ENCODE measurements at places on chromosomes 2 and 18. TPM values are rescaled to one million over a fixed set of nuclear protein-coding genes. Genes with fewer than 3 reads are reported as not detected.

DNA sequence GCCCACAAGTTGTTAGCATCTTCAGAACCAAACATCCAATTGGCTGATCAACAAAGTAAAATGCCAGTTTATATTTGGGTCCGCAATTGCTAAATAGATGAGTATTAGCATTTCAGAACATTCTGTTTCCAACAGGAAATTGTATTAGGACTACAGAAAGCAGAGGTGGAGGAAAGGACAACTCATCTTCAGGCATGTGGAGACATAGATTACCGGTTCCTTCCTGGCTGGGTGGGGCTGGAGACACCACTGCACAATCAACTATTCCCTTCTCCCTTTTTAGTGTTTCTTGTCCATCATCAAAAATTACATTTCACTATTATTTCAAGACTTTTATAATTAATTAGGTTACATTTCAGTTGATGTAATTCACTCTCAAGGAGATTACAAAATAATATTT, 83.8 kb downstream of the ADAM23 start:
- no peak for DNase-seq

DNA sequence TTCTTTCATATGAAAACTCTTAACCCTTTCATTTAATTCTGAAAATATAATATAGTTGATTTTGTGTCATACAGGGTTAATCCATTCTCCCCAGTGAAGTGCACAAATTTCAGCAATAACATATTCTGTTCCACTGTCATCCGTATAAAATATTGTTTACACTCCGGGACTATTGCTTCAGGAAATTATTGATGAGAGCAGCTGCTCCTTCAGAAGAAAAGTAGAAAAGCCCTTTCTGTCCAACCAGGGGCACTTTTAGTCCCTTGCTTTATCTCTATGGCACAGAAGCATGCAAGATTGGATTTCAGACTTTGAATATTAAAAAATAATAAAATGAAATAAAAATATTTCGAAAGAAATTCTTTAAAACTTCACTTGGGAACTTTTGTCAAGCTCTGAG, 535.7 kb upstream of the SLC39A10 start:
- DNase-seq, result no peak

CYP27A1 gene
- 57.1 TPM for total RNA-seq

DNA sequence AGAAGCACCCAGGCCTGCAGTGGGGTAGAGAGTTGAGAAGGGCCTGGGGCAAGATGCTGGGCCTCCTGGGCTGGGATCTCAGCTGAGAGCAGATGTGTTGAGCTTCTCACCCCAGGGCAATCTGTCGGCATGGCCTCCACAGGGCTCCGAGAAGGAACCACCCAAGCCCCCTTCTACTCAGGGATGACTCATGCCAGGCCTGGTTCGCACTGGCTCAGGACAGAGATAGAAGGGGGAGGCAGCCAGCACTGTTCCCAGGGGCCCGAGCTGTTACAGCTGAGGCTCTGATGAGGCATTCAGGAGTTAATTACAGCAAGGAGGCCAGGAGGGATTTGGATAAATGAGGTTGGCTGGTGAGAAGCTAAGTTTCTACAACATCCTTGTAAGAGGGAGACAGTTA, 62.5 kb downstream of the CENPO start:
- DNase-seq, result no peak

DNA sequence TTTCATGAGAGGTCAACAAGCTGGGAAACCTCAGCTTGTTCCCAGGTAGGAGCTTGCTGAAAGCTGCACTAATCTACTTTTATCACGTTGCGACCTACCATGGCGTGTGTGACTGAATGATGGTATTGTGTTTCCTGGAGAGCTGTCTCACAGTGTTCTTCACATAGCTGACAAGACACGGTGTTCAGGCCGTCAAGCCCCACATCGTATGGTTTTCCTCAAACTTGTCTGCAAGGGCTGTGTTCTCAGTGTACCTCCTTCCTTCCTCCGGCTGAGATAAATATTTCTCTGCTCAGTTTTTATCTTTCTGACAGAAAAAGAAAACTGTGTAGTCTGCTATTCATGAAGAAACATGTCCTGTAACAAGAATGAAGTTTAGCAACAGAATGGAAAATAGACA, 244.8 kb downstream of the DCDC2C start:
- no peak for DNase-seq

- DNase-seq, result no peak
Observed at GRCh38 chr18:69978732-69979715, 31.4 kb upstream of the CD226 start.

GRCh38 chr2:96954011-96954846, 32.2 kb downstream of the FAM178B start:
- DNase-seq, result no peak

SERPINB3 gene
- not detected for total RNA-seq

DNA sequence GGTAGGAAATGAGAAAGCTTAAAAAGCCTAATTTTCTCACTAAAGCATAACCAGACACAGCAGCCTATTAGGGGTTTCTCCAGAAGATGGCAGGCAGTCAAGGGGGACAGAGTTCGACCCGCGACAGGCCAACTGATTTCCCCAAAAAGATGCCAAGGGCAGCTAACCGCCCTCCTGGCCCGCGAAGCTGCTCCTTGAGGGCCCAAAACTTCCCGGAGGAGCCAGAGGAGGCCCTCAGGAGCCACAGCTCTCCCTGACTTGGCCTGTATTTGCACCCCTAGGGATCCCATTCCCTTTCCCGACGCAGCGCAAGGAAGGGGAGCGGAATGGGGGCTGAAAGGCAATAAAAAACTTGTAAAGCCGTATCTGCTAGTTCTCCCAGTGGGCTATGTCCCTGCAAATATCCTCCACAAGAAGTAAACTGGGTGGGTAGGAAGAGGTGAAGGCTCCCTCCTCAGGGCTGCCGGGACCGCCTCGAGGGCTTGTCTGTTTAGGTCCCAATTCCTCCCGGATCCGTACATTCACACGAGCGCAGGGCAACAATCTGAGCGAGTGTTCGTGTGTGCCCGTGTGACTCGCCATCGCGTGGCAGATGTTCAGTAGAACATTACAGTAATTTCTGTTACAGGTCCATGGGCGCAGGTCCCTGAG, 756 bp upstream of the NAGK start:
- DNase-seq, result no peak

DNA sequence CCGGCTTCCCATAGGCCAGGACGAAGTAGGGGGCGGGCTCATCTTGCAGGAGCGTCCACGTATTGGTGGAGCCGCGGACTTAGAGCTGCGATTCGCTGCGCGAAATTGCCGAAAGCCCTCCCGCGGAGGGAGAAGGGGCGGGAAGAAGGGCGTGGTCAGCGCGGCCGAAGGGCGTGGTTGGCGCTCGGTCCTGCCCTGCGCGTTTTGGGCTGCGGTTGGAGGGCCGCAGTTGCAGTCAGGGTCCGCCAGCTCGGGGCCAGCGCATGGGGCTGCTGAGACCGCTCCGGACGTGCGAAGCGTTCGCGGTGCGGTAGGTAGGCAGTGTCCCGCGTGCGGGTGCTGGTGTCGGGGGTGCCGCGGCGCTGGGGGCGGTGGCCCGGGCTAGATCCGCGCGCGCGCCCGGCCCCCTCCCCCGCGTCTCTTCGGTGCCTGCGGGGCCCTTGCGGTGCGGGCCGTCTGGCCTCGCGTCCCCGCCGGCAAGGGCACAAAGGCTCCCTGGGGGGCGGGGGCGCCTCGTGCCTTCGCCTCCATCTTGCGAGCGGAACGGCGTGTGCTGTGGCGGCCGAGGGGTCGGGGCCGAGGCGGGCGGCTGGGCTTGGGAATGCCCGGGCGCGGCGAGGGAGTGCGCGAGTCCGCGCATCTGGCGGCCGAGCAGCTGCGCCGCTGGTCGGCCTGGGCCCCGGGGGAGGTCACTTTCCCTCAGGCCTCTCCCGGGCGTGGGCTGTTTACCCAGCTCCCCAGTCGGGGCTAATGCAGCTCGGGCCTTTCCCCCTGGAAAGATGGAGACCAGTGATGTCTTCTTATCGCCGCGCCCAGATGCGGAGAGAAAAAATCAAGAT, at the start of gene CEP68:
TSS of gene CEP68 (plus strand) at position 202 of the 839 bp plus-strand sequence. CDS start 13,029 bp downstream, outside the sequence.
- peak; percentile 99 for DNase-seq

MDH1B gene
- 2.2 TPM for total RNA-seq

GRCh38 chr18:44841752-44842587, 161.3 kb downstream of the SETBP1 start:
- DNase-seq, result no peak

All from SK-MEL-5 (cell line).